H7 (cell line): ENCODE measurements at places on chromosomes 13 and 19. TPM values are rescaled to one million over a fixed set of nuclear protein-coding genes. Genes with fewer than 3 reads are reported as not detected.

Gene SPACA4
- not detected in 2 replicates for total RNA-seq

Gene IGSF23
- total RNA-seq, result not detected in 2 replicates

Gene ZNF616
- 4.8 and 10.3 TPM in 2 replicates for total RNA-seq

Gene CRX
- total RNA-seq, result 0.07 and 0.63 TPM in 2 replicates

Gene MBD3L2
- total RNA-seq, result not detected in 2 replicates

Gene ZNF433
- 0.11 TPM in 1 of 2 replicates, not detected in the other for total RNA-seq

Gene DENND1C
- total RNA-seq, result 0.59 and 1.1 TPM in 2 replicates

Gene ANKLE1
- total RNA-seq, result 18.0 and 22.7 TPM in 2 replicates

Gene URAD
- total RNA-seq, result not detected in 2 replicates

Gene OR7D2
- total RNA-seq, result not detected in 2 replicates

Gene ACP4
- not detected in 2 replicates for total RNA-seq

Gene CYP2S1
- total RNA-seq, result 60.4 and 108 TPM in 2 replicates

Gene FRY
- total RNA-seq, result 0.35 and 0.52 TPM in 2 replicates

Gene TMEM38A
- 3.5 and 7.4 TPM in 2 replicates for total RNA-seq

DNA sequence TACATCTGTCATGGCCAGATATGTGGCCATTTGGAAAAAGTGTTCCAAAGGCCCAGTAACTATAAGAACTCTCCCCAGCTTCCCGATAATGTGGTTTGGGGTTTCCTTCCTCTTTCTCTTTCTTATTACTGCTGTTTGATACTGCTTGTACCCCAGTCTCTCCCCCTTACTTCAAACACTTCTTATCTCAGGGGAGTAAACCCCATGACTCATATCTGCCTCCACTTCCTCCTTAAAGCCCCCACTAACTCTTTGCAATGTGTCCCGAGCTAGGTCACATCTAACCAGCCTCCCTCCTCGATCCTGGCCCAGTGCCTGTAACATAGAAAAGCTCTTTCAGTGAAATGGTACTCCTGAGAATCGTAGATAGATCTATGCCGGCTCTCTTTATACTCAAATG lies 82.4 kb upstream of the STARD13 start:
- no peak for DNase-seq

- DNase-seq, result no peak
Observed at GRCh38 chr13:30303269-30303668, 4.1 kb downstream of the KATNAL1 start.

DNA sequence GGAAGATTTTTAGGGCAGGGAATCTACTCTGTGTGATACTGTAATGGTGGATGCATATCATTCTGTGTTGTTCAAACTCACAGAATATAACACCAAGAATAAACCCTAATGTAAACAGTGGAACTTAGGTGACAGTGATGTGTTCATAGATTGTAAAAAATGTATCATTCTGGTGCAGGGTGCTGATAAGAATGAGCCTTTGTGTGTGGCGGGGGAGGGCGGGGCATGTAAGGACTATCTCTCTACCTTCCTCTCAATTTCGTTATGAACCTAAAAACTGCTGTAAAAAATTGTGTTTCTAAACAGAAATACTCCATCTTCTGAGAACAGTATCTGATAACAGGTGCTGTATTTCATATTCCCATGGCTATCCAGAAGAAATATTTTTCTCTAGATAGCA lies 35.6 kb downstream of the TNFRSF19 start:
- DNase-seq, result no peak

DNA sequence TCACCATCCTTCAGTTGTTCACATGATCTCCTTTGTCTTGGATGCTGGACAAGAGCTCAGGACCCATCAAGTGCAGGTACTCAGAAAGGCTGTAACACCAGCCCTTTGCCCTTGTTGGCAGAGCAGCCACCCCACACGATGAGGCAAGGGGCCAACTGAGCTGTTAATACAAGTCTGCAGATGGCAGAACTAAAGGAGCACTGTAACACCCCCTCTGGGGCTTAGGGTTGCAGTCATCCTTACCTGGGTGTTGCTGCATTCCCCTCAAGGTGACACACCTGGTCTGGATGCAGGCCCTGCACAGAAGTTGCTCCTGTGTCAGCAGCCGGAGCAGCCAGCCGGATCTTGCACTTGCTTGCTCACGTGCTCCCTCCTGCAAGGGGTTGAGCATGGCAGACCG lies 52.0 kb downstream of the STARD13 start:
- no peak for DNase-seq

DNA sequence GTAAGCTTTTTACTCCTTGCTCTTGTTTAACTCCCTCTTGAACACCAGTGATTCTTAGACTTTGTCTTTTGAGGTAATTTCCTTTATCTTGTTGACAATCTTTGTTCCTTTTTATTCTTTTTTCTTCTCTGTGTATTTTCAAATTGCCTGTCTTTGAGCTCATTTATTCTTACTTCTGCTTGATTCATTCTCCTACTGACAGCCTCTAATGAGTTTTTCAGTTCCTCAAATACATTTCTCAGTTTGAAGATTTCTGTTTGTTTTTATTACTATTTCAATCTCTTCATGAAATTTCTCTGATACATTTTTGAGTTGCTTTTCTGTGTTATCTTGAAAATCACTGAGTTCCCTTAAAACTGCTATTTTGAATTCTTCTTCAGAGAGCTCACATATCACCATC lies 154.1 kb downstream of the ATP8A2 start:
- DNase-seq, result no peak

- DNase-seq, result no peak
Observed at GRCh38 chr13:98399756-98400155, 177.2 kb downstream of the STK24 start.

- no peak for DNase-seq
Observed at GRCh38 chr19:18736415-18737336, 53.2 kb downstream of the CRTC1 start.

DNA sequence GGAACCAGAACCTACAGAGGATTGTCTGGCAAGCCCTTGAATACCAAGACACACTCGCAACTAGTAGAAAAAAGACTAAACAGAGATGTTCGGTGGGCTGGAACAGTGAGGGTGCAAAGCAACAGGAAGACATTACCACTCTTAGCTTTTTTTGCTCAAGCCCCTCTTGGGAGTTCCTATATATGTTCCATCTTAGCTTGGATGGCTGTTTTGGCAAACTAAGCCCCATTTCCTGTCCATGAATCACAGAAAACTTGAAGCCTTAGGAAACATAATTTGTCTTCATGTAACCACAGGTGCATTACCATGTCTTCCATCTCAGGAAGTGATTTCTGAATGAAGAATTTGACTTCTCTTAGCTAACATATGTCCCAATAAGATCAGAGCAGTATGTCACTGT lies 446.3 kb downstream of the OLFM4 start:
- no peak for DNase-seq

DNA sequence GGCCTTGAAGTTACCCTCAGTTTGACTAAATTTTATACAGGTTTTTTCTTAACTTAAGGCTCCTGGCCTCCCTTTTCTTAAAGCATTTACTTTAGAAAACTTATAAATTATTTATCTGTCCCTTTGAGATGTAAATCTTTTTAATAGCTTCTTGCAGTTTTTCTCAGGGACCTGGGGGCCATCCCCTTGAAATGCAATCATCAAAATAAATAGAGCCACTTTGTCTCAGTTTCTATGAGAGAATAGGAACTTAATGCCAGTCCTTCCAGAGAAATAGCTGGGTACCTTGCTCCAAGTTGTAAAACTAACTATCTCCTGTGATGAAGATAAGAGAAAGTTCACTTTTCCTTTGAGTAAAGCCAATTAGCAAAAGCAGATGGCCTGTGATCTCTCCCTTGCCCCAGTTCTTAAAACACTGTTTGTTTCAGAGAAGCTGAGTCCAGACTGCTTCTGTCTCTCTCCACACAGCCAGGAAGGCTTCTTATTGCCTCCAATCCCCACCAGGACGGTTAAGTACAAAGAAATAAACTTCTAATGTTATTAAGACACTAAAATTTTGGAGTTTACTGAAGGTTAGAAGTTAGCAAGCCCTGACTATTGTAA lies 913.1 kb downstream of the OLFM4 start:
- no peak for DNase-seq

GRCh38 chr13:102504002-102504401 lies 92.8 kb upstream of the TPP2 start:
- DNase-seq, result no peak

GRCh38 chr19:12331211-12331941 lies 2.1 kb downstream of the ZNF563 start:
- DNase-seq, result peak; percentile 41

DNA sequence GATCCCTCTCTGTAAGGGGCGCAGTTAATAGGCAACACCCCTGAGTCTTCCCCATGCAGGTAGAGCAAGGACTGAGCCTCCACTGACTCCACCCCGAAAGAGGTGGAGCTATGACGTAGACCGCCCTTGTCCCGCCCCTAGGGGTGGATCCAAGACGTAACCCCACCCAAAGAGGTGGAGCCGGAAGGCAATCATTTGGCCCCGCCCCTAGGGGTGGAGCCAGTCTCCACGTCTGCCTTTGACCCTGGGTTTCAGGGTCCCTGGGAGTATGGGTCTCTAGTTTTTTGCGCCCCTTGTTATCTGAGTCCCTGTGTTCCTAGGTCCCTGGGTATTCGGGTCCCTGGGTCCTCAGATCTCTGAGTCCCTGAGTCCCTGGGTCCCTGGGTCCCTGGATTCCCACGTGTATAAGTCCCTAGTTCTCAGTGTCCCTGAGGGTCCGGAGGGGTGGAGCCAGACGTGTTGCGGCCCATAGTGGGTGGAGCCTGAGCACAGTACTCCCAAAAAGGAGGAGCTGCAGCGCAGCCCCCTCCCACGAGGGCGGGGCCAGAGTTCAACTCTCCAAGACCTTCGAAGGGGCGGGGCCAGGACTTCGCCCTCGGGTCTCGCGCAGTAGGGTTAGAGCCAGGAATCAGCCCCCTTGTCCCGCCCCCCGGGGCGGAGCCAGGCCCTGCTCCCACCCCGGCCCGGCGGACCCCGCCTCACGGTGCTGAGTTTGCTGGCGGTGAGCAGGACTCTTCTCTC lies 5.3 kb downstream of the DENND1C start:
- peak; percentile 100 for DNase-seq

GRCh38 chr19:10290876-10291553 lies 1.3 kb downstream of the ICAM5 start:
- peak; percentile 90 for DNase-seq

DNA sequence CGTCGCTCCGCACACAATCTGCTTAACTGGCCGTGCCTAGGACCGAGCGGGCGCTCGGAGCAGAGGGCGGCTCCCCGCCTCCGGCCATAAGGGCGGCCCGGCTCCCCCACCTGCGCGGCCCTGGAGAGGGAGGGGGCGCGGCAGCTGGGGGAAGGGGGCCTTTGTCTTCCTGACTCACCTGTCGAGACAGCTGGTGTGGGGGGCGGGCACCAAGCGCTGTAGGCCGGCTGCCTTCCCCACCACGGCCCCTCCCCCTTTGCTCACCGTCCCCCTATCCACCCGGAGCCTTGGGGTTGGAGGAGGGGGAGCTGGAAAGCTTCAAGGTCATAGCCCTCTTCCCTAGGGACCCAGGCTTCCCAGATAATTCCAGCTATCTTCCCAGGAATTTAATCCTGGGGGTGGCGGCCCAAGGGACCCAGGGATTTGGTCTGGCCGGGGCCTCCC lies 1.2 kb downstream of the VASP start:
- DNase-seq, result peak; percentile 92

- no peak for DNase-seq
Observed at GRCh38 chr13:103471896-103472295, 405.7 kb upstream of the SLC10A2 start.

GRCh38 chr13:103528437-103528836 lies 462.2 kb upstream of the SLC10A2 start:
- DNase-seq, result no peak

DNA sequence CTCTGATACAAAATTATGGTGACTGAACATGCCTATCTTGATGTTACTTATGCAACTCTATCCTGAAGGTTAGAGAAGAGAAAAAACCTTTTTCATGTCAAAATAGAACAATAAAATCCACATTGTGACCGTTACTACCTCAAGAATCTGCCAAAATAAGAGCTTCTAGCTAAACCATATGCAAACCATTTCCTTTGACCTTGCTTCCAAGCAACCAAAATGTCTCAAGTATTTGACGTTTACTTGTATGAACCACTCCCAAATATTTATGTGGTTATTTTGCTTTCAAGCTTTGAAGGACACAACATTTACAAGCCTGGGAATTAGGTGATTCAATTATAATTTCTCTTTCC lies 13.9 kb downstream of the FOXO1 start:
- no peak for DNase-seq

DNA sequence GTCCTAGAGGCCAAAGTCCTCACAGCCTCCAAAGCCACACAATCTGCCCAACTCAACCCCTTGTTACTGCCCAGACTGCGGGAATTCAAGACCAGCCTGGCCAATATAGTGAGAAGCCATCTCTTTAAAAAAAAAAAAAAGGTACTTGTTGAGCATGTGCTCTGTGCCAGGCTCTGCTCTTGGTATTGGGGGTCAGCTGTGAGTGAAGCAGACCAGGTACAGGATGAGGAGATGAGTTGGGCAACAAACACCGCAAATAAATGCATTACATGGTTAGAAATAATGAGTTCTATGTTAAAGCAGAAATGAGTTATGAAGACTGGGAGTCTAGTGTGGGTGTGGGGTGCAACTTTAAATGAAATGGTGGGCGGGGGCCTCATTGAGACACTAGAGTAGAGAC lies 9.9 kb downstream of the GRIK5 start:
- no peak for DNase-seq

DNA sequence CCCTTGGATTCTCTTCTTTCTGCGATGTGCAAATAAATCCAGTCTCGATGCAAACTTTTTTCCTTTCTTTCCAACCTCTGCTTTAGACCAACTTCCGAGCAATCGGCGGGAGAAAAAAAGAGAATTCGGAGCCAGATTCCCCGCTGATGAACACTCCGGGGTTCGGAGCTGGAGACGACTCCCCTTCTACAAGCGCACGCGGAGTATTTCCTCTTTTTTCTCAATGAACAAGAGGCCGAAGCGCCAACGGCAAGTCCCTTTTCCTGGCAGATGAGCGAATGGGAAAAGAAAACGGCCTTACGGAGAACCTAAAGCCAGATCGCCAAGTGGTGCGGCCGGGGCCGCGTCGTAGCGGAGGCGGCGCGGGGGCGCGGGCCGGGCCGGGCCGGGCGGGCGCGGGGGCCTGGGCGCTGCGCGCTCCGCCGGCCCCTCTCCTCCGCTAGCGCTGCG lies 250 bp downstream of the SPRY2 start:
- no peak for DNase-seq

GRCh38 chr19:20162821-20163220 lies 4.2 kb upstream of the ZNF486 start:
- DNase-seq, result no peak

DNA sequence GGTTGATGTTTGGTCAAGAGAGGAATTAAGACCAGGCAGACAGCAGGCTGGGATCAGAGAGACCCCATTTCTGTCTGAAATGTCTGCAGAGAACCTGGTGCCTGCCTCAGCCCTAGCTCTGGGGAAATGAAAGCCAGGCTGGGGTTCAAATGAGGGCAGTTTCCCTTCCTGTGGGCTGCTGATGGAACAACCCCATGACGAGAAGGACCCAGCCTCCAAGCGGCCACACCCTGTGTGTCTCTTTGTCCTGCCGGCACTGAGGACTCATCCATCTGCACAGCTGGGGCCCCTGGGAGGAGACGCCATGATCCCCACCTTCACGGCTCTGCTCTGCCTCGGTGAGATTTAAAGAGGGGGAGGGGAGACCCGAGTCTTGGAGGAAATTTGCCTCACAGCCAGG lies at the start of gene LILRB4:
LILRB4 (plus strand) TSS at position 256 of the 400 bp plus-strand sequence; CDS start at position 305, 49 bp downstream.
- DNase-seq, result no peak
